MV-4-11 (cell line): ENCODE measurements at places on chromosomes 2 and 18.

DNA sequence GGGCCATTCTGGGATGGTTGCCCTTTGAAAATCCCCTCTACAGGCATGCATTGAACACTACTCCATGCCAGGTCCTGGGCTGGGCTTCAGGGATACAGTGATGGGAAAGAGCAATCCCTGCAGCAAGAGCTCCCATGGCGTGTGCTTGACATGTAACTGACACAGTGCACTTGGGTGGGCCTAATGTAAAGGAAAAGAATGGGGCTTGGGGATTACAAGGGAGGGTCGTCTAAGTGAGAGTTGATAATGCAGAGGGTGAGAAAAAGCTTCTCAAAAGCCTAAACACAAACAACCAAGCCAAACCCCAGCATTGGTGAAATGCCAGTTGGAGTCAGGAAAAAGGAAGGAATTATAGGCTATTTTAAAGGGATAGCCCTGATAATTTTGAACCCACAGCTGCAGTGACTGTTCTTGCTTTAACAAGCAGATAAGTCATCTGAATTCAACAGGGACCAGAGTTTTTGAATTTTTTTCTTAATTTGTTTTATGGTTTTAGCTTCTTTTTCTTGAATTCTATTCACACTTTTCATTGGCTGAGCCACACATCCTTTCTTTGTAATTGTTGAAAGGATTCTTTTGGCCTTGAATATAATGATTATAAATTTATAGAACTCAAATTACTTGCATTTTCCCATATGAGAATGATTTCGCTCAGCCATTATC, 308.7 kb downstream of the LPIN1 start:
- no peak for DNase-seq

DNA sequence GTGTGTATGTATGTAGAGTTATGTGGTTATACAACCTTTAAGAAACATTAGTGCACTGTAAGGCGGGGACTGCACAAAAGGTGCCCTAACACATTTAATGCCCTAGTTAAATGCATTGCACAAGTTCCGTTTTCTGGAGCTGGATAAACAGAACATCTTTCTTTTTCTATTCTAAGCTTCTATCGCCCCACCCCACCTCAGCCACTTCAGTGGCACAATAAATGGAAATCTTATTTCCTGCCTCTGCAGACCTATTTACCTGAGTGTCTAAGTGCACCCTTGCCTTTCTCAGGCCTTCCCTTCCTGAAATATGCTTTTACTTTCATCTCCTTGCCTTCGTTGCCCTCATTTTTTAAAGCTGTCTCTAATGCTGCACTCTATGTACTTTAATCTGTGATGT, 123.5 kb downstream of the TANC1 start:
- peak; percentile 71 for DNase-seq

GRCh38 chr18:22285361-22286140, 116.2 kb downstream of the GATA6 start:
- peak; percentile 44 for DNase-seq

GRCh38 chr2:55223958-55224760, 7.9 kb downstream of the CLHC1 start:
- no peak for DNase-seq

GRCh38 chr2:26330114-26330549, 15.8 kb upstream of the SELENOI start:
- peak; percentile 97 for DNase-seq

DNA sequence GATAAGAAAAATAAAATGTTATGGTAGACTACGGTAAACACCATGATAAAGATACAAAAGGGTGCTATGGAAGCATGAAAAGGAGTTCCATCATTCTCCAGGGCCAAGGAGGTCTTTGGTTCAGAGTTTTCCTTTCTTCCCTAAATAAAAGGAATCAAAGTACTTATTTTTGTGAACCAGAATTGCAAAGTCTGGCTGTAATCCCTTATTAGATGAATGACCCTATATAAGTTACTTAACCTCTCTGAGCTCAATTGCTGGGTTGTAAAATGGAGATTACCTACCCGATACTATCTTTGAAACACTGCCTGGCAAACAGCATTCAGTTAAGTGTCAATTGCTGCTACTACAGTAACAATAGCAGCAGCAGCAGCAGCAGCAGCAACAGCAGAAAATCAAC, 90.0 kb downstream of the C2orf74 start:
- DNase-seq = no peak

GRCh38 chr2:3574155-3574554, 905 bp upstream of the RPS7 start:
- no peak for DNase-seq

GRCh38 chr2:14712111-14712510, 79.6 kb downstream of the LRATD1 start:
- no peak for DNase-seq

DNA sequence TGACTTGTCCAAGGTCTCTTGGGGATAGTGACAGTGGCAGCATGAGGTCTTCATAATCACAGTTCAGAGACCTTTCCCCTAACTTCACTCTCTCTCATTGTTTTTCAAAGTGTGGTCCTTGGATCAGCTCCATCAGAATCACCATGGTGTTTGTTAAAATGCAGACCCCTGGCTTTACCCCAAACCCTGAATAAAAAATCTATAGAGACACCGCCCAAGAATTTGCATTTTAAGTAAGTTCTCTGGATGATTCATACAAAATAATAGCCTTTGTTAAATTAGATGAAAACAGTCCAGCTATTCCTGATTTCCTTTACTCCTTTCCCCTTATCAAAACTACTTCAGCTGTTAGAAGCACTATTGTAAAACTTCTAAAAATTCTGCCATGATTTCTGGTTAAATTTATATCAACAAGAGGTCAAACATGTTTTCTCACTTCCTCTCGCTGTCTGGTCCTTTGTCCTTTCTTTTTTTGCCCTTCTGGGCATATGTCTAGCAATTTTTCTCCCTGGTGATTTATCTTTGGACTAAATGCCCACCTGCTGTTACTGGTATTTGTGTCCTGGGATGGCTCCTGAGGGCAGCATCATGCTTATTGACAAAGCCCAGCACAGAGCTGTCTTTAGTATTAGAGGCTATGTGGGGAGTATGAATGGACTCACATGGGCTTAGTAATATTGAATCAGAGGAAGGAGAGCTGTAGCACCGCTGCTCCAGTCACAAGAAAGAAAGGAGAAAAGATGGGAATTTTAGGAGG, 63.4 kb downstream of the LHCGR start:
- DNase-seq = no peak

GRCh38 chr2:47094511-47095142, 60.5 kb downstream of the STPG4 start:
- no peak for DNase-seq

DNA sequence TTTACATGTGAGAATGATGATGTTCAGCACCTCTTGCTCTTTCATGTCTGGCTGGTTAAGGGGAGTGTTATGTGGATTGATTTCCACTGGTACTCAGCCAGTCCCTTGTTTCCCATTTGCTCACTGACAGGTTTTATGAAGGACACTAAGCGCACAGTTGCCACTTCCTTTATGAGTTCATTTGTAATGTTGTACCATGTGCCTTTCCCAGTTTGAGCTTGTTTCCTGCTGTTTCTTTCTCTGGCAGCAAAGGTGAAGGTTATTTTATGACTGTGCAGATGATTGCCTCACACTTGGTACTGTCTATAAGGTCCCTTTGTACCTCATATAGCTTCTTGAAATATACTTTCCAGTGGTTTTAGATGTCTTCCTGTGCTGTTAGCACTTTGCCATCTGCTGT, 1700.5 kb upstream of the TMEFF2 start:
- DNase-seq = no peak
